ENCODE measurements at places on chromosomes 7 and 10.

GRCh38 chr7:128137181-128137580 is 103.9 kb upstream of the LEP start:
- peak; percentile 41 for DNase-seq

DNA sequence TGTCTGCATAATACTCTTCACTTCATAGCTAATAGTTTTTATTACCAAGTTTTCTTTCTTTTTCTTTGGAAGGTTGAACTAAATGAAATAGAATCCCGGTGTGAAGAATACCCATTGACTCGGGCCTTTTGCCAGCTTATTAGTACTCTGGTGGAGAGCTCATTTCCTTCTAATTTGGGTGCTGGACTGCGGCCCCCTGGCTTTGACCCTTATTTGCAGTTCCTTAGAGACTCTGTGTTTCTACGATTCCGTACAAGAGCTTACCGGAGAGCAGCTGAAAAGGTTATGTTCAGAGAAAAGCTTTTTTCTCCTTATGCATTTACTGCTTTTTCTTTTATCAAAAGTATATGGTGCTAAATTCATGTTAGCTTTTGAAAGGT is 40.2 kb downstream of the NUP205 start:
- no peak for DNase-seq

DNA sequence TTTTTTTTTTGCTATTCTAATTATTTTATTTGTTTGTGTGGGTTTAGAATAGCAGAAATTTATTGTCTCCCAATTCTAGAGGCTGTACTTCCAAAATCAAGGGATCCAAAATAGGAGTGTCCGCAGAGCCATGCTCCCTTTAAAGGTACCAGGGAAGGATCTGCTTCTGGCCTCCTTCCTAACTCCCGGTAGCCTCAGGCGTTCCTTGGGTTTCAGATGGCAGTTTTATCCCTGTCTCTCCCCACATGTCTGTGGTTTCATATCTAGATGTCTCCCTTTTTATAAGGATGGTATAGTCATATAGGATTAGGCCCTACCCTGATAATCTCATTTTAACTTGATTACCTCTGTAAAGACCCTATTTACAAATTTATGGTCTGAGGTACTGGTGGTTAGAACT is 48.4 kb downstream of the BMPR1A start:
- DNase-seq: no peak

- DNase-seq: no peak
Observed at GRCh38 chr7:48245751-48246472, 74.7 kb downstream of the ABCA13 start.

DNA sequence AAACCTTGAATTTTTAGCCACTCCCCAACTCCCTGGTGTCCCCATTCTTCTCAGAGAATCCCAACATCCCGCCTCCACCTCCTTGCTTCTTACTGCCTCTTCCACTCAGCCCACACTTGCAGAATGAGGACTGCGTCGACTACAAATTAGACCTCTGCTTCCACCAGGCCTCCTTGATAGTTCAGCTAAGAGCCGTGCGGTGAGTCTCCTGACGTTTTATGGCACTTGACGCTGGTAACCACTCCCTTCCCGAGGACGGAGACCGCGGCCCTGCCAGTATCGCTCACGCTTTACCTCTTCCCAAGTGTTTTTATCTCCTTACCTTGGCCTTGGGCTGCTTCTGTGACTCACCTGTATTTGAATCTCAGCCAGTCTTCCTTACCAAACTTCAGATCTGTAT is 31.1 kb downstream of the RBM17 start:
- DNase-seq: peak; percentile 49

DNA sequence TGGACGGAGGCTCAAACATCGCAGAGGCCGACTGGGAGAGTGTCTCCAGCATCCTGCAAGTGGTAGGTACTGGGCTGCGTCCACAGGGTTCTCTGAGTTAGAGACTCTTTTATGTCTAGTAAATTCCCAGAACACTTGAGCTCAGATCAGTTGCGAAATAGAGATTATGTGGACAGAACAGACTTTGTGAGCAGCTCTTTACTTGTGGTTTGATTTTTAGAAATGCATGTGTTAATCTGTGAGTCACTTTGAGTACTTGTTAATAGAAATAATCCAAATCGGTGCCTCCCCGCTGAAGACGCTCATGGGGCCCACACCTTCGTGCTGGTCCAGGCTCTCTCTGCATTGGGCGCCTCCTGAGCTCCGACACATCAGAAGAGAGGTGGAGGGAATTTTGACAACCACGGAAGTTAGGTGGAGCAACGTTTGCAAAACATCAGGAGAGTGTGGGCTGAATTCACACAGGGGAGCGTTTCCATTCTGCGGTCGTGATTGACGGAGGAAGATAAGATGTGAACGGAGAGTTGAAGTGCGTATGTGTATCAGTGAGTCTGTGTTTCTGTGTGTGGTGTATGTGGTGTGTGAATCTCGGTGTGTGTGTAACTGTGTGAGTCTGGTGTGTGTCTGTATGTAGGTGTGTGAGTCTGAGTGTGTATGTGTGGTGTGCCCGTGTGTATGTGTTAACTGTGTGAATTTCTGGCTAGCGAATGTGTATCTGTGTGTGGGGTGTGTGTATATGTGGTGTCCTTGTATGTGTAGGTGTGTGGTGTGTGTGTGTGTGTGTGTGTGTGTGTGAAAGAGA is 32.1 kb downstream of the PFKP start:
- DNase-seq: peak; percentile 94

- DNase-seq: no peak
Observed at GRCh38 chr7:587767-588166, 68.1 kb upstream of the PDGFA start.

DNA sequence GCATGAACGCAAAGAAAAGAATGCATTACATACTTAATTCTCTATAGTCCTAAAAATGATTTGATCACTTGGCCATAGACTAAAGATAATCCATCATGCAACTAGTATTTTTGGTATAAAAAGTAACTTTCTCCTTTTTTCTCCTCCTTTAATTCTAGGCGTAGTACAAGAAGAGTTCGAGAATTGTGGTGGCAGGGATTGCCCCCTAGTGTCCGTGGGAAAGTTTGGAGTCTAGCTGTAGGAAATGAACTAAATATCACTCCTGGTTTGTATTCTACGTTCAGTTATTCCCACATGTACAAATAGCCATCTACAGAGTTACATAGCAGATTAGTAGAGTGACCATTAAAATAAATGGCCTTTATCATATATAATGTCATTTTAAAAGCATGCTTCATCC is 45.5 kb upstream of the HELLS start:
- no peak for DNase-seq

Measured in bronchial epithelial cell (primary cell).